NCI-H1092 (cell line): ENCODE measurements at places on chromosomes 11 and 22.

- no peak for DNase-seq
Observed at GRCh38 chr11:61685617-61685967, 5.4 kb downstream of the DAGLA start.

DNA sequence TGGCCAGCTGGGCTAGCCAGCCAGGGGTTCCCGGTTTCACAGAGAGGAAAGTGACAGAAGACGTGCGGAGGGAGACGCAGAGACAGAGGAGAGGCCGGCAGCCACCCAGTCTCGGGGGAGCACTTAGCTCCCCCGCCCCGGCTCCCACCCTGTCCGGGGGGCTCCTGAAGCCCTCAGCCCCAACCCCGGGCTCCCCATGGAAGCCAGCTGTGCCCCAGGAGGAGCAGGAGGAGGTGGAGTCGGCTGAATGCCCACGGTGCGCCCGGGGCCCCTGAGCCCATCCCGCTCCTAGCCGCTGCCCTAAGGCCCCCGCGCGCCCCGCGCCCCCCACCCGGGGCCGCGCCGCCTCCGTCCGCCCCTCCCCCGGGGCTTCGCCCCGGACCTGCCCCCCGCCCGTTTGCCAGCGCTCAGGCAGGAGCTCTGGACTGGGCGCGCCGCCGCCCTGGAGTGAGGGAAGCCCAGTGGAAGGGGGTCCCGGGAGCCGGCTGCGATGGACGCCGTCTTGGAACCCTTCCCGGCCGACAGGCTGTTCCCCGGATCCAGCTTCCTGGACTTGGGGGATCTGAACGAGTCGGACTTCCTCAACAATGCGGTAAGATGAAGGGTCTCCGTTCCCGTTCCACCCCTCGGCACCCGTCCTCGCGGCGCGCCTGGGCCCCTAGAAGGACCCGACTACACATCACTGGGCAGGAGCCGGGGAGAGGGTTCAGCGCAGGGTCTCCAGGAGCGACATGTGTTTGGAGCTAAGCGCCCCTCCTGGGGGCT lies at the start of gene CREB3L1:
Gene CREB3L1 (plus strand): TSS at position 41 of the 765 bp plus-strand sequence. CDS start 450 bp downstream, at position 491.
- no peak for DNase-seq

- DNase-seq, result no peak
Observed at GRCh38 chr11:488062-488461, 19.0 kb downstream of the RNH1 start.

DNA sequence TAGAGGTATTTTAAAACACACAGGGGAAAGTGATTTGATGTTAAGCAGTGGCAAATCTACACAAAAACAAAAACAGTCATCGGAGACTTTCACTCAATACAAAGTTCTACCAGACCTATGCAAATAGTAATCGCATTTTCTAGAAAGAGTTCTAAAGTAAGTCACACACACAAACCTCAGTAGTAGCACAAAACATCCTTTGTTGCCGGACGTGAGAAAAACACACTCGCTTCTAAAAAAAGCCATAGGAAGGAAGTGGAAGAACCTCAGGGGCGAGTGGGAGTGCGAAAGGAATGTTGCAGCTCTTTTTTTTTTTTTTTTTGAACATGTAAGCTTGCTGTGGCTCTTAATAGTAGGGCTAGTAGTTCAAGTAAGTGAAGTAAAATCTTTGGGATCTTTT lies 88.9 kb downstream of the MAML2 start:
- no peak for DNase-seq

DNA sequence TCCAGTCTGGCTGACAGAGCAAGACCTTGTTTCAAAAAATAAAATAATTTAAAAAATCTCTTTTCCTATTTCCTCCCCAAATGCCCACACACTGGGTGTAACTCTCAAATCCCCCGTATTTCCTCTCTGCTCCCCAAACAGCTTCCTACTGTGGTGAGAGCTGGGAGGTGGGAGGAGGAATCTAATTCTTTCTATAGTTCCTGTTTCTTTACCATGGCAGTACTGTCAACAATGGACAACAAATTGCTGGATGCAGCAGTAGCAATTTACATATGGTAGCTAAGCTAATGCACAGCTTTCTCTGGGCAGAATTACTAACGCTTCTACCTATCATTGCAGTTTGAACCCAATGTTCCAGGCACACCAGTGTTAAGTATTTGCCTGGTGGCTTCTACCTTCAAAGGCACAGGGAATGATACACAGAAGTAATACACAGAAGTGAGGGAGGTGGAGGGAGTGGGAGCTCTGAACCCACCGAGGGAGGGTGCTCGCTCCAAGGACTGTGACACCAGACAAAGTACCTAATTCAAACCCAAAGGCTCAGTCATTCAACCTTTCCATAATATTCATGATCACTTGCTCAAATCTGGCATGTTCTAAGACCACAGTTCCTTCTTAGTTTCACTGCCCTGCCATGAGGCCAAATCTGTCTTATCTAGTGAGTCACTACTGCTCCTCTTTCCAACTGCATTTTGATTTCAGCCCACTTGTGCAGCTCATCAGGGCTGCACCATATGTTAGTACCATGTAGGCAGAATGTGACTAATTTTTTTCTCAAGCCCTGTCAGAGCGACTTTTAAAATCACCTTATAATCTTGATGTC lies 37.9 kb downstream of the CELF1 start:
- no peak for DNase-seq

DNA sequence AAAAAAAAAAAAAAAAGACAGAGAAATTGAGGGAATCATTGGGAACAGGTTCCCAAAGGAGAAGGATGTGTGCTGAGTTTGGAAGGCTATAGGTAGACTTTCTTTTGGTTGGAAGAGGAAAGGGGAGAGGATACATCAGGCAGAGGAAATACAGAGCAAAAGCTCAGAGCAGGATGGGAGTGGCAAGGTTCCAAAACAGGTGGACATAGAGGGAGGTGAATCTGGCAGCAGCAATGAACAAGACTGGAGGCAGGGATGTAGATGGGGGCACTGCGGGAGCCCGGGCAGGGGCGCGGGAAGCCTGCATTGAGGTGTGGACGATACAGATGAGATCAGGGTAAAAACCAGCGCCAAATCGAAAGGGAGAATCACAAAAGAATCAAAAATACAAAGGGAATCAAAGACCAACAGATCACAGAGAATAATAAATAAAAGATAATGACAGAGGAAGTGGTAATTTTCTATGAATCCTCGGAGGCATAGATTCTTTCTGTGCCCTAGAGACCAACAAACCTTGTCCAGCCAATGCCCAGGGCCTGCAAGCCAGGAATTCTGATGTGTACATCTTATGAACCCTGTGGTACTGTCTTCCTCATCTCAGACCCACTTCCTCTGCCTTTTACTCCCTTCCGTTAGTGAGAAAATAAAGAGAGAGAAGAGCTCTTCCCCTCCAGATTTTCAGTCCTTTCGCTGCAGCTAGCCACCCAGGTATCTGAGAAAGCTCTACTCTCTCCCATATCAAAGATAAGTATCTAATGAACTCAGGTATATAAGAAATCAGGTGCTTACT lies 70.3 kb downstream of the SLC1A2 start:
- no peak for DNase-seq

- DNase-seq, result no peak
Observed at GRCh38 chr11:96278039-96278897, 64.7 kb downstream of the MAML2 start.

- peak; percentile 42 for DNase-seq
Observed at GRCh38 chr11:95296621-95297025, 65.6 kb upstream of the SESN3 start.

- DNase-seq, result peak; percentile 34
Observed at GRCh38 chr11:66727282-66728037, 1.6 kb downstream of the SPTBN2 start.

GRCh38 chr11:47288066-47288465 lies 18.1 kb downstream of the MADD start:
- no peak for DNase-seq

GRCh38 chr11:128701086-128701485 lies 7.2 kb downstream of the FLI1 start:
- no peak for DNase-seq

GRCh38 chr11:71452199-71453036 lies 585 bp upstream of the NADSYN1 start:
- peak; percentile 53 for DNase-seq

GRCh38 chr22:43308060-43308830 lies 34.9 kb downstream of the SCUBE1 start:
- DNase-seq, result no peak

GRCh38 chr22:42959576-42960509 lies 55.1 kb downstream of the PACSIN2 start:
- no peak for DNase-seq

- DNase-seq, result no peak
Observed at GRCh38 chr11:2202900-2203439, 31.4 kb upstream of the TH start.

- no peak for DNase-seq
Observed at GRCh38 chr22:46545086-46545792, 7.8 kb upstream of the CELSR1 start.

- no peak for DNase-seq
Observed at GRCh38 chr11:125587480-125587879, 5.2 kb upstream of the STT3A start.

DNA sequence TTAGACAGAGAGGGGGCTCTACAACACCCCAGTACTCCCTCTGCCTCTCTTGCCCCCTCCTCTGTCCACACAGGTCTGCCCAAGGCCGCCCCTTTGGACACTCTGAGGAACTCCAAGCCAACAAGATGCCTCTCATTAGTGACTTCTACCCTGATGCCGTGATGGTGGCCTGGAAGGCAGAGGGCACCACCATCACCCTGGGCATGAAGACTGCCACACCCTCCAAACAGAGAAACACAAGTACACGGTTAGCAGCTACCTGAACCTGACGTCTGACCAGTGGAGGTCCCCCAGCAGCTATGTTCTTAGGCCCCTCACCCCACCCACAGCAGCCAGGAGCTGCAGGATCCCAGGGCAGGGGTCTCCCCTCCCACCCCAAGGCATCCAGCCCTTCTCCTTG lies 125.1 kb downstream of the MED15 start:
- no peak for DNase-seq

DNA sequence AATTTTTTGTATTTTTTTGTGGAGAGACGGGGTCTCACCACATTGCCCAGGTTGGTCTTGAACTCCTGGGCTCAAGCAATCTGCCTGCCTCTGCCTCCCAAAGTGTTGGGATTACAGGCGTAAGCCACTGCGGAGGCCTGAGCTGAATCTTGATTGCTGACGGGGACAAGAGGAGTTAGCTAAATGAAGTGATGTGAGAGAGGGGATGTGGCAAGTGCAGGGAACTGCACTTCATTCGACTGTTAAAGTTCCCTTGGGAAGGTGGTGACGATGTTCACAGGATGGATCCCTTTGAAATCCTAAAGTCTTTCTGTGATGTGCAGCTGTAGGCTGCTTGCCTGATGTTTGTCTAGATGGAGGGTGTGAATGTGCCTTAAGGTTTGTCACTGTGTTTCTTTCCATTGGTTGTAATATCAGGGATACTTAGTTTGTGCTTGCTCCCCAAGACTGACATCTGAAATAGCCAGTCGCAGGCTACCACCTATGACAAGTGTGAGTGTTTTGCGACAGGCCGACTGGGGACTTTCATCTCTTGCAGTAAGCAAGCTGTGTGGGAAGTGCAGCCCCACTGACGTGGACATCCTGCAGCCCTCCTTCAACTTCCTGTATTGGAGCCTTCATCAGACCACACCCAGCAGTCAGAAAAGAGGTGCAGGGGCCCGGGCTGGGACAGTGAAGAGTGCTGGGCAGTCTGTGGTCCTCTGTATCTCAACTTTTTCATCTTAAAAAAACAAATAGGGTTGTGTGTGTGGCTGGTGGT lies 19.6 kb upstream of the CCDC134 start:
- no peak for DNase-seq

DNA sequence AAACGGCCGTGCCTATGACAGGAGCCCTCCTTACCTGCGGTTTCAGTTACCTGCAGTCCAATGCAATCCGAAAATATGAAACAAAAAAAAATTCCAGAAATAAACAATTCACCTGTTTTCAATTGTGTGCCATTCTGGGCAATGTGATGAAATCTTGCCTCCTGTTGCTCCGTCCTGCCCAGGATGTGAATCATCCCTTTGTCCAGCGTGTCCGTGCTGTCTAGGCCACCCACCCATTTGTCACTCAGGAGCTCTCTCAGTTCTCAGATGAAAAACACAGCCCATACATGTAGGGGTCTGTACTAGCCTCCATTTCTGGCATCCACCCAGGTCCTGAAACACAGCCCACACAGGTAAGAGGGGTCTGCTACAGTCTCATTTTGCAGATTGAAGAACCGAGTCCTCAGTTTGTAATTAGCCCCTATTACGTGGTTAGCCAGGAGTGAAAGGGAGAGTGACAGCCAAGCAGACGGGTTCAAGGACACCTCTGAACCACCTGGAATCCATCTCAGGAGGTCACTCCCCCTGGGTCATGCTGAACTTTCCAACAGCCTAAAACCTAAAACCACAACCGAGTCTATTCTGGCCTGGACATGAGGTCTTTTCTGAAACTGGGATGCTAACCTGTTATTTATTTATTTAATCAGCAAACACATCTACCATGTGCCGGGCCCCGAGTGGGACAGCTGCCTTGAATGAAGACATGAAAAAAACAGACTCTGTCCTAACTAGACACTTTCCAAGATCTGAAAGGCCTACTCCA lies 317.2 kb downstream of the SHANK2 start:
- no peak for DNase-seq

DNA sequence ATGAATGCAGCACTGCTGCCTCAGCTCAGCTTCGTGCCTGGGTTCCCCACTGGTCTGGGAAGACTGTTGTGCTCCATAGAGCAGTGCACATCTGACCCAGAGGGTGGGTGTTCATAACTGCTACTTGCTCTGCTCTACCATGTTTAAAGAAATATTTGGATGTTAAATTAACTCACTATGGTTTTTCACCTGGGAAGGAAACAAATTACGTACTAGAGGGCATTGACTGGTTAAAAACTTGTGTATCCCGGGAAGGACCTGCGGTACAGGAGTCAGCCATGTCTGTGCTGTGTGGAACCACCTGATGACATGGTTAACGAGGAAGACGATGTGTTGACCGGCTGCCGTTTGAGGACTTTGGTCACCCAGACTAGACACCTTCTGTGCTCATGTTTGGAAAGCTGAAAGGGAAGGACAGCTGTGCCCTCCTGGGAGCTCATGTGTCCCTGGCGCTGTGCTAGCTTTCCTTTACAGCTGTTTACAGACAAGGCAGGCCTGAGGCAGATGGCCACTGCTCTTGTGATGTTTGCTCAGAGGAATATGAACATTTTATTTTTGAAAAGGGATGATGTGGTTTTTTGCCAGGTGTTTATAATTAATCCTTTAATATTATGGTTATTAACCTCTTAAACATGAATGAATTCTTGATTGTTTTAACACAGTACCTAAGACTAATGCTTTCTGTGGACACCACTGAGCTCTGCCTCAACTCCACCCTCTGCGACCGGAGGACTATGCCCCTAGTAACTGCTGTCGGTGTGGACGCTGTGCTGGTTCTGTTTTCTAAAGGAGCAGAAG lies 14.3 kb upstream of the AIFM3 start:
- no peak for DNase-seq
